Peyer's patch (tissue), 4 donors: ENCODE measurements at places on chromosomes 5 and 9.
A peak's percentile ranks its signal among the peaks of the same experiment; 100 is the strongest.

GRCh38 chr9:8179381-8180053, 379.9 kb upstream of the DMAC1 start:
- DNase-seq, result no peak

GRCh38 chr5:169272111-169272510, 28.8 kb downstream of the SLIT3 start:
- DNase-seq, result no peak

DNA sequence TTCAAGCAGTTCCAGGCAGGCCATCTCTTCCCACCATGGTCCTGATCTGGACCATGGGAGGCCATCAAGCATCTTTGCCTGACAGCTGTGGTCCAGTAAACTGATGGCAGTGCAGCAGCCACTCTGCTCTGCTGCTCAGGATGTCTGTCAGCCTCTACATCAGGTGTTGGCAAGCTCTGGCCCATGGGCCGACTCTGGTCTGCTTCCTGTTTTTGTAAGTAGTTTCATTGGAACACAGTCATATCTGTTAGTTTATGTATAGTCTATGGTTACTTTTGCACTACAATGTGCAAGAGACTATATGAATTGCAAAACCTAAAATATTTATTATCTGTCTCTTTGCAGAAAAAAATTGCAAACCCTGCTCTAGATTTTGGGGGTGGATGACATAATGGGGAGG, 225.0 kb downstream of the KCTD16 start:
- no peak for DNase-seq

DNA sequence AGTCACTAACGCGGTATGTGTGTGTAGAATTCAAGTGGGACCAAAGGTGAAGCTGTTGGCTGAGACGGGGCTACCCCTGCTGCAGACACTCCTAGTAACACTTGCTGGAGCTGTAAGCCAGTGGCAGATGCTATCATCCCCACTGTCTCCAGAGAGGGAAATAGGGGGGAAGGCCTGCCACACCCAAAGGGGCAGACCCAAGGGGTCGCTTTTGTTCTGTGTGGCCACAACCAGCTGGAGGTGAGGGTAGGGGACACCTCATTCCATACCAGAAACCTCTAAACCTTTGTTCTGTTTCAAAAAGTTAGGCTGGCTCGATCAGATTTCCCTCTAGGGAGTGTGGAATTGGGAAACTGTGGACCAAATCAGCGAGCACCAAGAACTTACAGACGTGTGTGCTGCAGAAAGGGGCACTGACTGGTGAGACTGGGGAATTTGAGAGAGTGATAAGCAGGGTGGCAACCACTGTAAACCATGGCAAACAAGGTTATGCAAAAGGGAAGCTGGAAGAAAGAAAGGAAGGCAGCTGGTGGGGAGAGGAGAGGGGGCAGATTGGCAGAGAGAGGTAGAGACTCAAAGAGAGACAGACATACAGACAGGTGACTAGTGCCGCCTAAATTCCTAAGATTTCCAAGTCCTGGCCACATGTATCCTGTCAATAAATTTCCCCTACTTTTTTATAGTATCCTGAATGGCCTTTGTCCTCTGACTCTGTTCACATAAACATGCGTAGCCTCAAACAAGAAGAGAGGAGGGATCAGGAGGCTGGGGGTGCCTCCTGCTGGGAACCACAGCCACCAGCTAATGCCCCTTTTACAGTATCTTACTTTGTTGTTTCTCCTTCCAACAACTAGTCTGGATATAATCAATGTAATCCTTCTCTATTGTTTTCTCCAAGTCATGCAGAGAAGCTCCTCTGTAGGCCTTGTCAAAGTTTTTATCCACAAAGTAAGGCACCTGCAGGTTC, 15.6 kb upstream of the SPATA24 start:
- no peak for DNase-seq

DNA sequence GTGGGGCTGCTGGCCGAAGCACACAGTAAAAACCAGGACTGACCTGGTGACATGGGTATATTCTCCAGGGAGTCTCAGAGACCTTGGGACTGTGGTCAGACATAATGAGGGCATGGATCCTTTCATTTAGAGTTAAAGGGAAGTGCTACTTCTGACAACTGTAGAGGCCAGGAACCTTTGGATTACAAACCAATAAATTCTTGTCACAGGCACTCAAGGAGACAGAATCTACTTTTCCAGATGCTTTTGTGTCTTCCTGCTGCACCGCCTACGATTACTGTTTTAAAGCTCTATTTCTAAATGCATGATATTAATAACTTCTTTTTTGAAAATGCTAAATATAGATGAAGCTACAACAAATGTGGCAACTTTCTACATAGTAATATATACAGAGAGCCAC, 106.5 kb upstream of the LPAR1 start:
- no peak for DNase-seq

- DNase-seq, result no peak
Measured at GRCh38 chr9:130150779-130151382, 21.3 kb upstream of the NCS1 start.

DNA sequence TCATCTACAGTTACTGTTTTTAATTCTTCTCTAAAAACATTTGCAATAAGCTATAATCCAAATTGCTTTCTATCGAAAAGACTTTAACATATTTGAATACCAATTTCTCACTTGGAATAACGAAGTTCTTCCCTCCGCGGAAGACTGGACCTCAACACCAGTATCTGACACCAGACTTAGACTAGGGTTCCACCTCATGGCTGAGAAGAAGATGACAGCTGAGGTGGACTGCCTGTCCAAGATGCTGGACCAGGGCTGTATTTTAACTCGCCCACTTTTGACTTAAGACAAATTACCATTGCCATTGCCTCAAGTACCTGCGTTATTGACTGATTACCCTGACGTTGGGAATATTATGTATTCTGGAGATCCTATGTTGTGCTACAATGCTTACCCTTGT, 34.1 kb downstream of the ZMAT2 start:
- DNase-seq, result no peak

DNA sequence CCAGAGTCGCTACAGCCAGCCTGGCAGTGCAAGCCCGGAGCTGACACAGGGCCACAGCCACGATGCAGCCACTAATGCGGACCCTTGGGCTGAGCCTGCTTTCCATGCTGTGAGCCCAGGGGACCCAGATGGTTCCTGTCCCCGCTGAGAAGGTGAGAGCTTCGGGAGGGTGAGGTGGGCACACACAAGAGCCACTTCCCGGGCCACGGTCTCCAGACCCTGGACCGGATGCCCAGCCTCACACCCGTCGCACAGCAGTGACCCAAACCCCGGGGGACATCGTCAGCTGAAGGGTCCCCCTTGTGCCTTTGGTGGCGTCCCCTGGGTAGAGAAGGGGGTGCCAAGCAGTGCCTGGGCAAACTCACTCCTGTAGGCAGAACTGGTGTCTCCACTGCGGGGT, 13.4 kb downstream of the PAEP start:
- DNase-seq, result no peak

DNA sequence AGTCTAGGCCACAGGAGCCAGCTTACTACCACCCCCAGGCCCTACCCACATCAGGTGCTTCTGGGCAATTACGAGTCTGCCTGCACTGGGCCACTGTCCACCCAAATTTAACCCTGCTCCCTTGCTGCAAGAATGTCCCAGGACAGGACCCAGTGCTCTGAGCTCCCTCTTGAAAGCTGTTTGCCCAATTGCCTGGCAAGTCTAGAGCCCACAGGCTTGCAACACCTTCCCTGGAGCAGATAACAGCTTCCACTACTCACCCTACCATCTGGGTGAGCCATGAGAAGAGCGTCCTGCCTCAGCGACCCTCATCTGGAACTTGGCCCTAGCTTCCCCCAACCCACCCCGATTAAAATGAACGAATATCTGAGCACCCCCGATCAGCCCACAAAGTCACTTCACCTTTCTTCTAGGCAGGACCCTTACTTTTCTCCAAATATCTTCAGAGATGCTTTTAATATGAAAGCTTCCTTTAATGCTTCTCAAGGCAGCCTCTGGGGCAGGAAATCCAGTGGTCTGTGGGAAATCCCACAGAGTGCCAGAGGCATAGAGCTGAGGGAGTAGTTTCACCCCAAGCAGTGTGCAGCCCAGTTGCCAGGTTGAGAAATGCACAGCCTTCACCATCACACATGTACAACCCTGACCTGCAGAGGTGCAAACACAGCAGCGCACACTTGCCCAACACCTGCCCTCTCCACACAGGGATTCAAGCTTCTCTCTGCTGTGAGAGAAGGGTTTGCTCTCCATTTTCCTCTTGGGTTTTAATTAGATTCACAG, 10.6 kb downstream of the ACSL6 start:
- DNase-seq, result peak; percentile 73

GRCh38 chr9:545480-545879, 296.0 kb upstream of the DMRT1 start:
- DNase-seq, result no peak

- DNase-seq, result peak; percentile 57
Measured at GRCh38 chr5:52771343-52772039, 16.2 kb upstream of the ITGA1 start.
